ENCODE measurements at places on chromosomes 3 and 15.

DNA sequence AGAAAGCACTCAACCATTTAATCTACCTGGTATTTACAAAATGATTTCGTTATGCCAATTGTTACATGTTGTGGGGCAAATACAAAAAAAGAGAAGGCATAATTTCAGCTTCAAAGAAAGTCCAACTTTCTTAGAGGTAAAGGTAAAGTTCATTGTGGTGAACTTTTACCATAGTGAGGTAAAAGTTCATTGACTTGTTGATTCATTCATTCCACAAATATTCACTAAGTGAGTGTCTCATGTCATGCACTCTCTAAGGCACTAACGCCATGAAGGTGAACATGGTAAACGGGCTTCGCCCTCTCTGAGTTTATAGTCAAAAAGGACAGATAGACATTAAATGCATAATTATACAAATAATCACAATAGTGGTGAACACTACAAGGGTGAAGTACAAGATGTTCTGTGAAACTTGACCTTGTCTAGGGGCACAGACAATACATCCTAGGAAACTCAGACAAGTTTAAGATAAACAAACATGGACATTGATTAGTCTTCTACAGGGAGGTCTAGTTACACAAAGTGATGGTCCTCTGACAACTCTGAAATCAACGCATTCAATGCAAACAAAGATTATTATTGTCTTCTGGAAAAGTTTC lies 378.6 kb downstream of the MAGI1 start:
- no peak for DNase-seq

DNA sequence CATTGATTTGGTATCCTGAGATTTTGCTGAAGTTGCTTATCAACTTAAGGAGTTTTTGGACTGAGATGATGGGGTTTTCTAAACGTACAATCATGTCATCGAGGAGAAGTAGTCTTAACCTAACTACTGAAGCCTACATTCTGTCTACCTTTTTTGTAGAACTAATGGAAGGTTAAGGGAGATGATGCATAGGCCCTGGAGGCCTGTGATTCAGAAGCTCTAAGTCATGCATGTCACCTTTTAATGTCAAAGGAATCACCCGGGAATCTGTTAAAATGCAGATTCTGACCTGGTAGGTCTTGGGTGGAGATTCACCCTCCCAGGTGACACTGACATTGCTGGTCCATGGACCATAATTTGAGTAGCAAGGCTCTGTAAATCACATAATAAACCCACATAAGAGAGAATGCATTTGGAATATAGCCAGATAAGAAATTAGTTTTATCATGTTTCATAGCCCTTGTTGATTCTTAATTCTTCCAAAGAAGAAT lies 64.9 kb downstream of the GHSR start:
- DNase-seq = no peak

- no peak for DNase-seq
Measured at GRCh38 chr3:177111541-177111949, 85.7 kb downstream of the TBL1XR1 start.

- no peak for DNase-seq
Measured at GRCh38 chr3:159996018-159996417, 7.4 kb downstream of the IL12A start.

GRCh38 chr3:185103359-185104127 lies 49.3 kb downstream of the C3orf70 start:
- DNase-seq = no peak

- no peak for DNase-seq
Measured at GRCh38 chr3:9230596-9230995, 18.9 kb downstream of the SRGAP3 start.

- DNase-seq = no peak
Measured at GRCh38 chr3:123297627-123297899, 95.8 kb downstream of the SEC22A start.

GRCh38 chr3:76527773-76528172 lies 512.1 kb upstream of the ROBO2 start:
- DNase-seq = no peak

- DNase-seq = no peak
Measured at GRCh38 chr3:178971614-178972013, 100.0 kb downstream of the ZMAT3 start.

DNA sequence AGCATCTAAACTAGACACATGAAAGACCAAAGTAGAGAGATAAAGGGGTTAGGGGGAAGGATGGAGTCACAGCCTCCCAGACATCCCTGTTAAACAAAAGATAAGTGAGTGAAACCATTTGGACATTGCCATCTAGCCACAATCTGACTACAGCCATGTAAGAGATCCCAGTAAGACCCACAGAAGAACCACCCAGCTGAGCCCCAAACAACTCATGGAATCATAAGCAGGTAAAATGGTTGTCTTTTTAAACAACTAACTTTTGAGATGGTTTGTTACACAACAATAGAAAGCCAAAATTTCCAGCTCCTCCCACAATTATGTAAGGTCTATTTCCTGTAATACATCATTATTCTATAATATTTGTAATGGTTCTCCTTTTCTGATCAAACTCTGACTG lies 437.5 kb downstream of the IGSF11 start:
- no peak for DNase-seq

GRCh38 chr3:112973325-112974177 lies 1.4 kb downstream of the CD200R1 start:
- DNase-seq = peak; percentile 46

All from CD4-positive, alpha-beta T cell treated with Interleukin-15 for 4 hours (primary cell).